ENCODE measurements at places on chromosomes 7 and 10.
A peak's percentile ranks its signal among the peaks of the same experiment; 100 is the strongest.

- DNase-seq = no peak
Observed at GRCh38 chr10:4398602-4399001, 427.4 kb upstream of the AKR1E2 start.

GRCh38 chr10:59433720-59434428, 71.5 kb upstream of the FAM13C start:
- DNase-seq = no peak

DNA sequence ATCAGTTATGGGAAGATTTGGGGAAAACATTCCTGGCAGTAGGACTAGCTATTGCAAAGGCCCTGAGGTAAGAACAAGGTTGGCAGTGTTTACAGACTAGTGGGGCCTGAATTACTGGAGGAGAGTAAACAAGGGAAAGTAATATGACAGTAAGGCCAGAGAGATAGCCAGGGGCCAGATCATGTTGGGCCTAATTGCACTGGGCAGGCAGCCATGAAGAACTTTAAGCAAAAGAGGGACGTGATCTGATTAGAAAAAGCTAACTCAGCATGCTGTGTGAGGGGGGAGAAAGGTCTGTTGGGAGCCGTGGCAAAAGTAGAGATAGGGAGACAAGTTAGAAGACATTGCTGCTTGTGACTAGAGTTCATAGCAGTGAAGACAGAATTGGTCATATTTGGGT, 9.2 kb downstream of the NUP42 start:
- no peak for DNase-seq

DNA sequence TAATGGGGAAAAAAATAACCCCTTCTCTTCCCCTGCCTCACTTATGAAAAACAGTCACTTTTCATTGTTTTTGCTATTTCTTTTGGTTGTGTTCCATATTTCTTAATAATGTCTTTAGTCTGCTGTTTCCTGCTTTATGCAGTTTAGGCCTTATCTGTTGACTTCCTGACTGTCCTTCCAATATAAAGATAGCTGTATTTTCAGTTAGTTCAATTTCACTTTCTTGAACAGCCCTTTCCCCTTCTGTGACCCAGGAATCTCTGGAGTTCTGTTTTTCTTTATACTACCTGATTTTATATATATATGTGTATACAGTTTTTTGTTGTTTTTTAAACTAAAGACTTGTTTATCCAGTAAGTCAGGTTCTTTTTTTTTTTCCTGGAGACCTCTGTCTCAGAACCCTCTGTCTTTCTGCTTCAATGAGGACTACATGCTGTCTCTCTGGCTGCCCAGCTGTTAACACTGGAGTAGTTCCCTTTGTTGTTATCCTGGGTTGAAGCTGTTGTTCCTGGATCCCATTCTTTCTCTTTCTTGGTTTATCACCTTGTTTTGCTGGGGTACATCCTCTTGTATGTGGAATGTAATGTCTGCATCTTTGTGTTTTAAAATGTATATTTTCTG, 87.2 kb downstream of the GSDME start:
- DNase-seq = no peak

GRCh38 chr10:118027397-118027796, 19.3 kb downstream of the RAB11FIP2 start:
- DNase-seq = no peak

DNA sequence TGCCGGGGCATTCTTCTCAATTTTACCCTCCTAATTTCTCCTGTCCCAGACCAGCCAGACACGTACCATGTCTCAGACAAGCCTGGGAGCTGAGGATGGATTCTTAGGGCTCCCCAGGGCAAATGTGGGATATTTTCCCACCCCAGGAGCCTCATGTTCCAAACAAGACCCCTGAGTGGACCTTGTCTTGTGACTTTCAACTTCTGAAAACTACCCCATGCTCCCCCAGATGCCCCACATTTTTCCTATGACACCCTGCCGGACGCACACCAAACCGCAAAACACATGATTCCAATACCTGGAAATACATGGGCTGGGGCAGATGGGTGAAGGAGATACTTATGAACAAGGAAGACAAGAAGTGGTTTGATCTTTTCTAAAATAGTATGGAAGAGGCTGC, 874 bp downstream of the GIMAP5 start:
- DNase-seq = no peak

DNA sequence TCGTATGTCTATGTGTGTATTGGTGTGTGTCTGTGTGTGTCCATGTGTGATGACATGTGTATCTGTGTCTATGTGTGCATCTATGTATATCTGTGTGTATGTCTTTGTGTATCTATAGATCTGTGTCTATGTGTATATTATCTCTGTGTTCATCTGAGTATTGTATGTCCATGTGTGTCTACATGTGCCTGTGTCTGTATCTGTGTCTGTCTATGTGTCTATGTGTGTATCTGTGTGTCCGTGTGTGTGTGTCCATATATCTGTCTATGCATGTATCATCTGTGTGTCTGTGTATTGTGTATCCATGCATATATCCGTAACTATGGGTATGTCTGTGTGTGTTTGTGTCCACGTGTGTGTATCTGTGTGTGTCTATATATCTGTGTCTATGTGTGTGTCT, 2.7 kb upstream of the FAM20C start:
- no peak for DNase-seq

DNA sequence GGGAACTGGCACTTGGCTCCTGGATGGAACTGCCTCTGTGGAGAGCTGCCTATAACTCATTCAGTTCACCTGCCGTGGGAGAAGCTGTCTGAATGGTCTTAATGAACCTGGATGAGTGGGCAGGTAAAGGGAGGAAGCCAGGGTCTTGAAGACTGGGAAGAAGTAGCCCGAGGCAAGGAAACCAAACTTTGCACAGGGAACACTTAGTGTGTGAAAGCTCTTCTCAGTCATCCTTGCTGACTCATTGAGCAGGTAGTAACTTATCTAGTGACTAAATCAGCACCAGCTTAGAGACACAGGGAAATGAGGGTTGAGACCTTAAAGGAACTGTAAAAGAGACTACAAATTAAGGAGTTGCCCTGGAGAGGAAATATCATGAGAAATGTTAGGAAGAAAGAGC, 9.9 kb downstream of the LRRC4 start:
- DNase-seq = peak; percentile 21

DNA sequence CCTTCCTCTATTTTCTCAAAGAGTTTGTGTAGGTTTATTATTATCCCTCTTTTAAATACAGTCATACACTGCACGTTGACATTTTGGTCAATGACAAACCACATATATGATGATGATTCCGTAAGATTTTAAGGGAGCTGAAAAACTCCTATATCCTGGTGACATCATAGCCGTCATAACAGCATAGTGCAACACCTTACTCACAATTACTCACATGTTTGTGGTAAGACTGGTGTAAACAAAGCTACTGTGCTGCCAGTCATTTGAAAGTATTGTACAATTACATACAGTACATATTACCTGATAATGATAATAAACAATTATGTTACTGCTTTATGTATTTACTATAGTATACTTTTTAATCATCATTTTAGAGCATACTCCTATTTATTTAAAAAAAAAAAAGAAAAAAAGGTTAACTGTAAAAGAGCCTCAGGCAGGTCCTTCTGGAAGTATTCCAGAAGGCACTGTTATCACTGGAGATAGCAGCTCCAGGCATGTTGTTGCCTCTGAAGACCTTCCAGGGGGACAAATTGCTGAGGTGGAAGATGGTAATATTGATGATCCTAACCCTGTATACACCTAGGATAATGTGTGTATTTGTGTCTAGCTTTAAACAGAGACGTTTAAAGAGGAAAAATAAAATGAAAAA, 123.3 kb upstream of the CDK1 start:
- DNase-seq = peak; percentile 63

DNA sequence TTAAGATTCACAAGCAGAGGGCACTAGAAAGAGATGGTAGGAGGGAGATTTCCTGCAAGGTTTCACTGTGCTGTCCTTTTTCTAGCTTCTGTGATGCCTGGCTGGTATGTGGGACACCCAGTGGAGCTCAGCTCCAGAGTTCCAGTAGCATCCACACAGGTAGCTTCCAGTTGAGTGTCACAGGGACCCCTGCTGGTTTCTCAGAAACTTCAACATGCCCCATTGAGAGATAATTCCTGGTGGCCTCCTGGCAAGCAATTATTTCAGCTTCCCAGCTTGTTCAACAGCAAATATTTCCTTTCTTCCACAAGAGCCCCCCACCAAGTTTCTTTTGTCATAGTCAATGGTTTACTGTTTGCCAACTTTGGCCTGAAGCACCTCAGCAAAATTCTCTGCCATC, 858.7 kb downstream of the REEP3 start:
- no peak for DNase-seq

GRCh38 chr7:50285269-50285668, 19.2 kb upstream of the IKZF1 start:
- no peak for DNase-seq

GRCh38 chr10:4691776-4692175, 134.2 kb upstream of the AKR1E2 start:
- peak; percentile 53 for DNase-seq

- DNase-seq = no peak
Observed at GRCh38 chr7:143495851-143496250, 18.2 kb downstream of the TAS2R41 start.

DNA sequence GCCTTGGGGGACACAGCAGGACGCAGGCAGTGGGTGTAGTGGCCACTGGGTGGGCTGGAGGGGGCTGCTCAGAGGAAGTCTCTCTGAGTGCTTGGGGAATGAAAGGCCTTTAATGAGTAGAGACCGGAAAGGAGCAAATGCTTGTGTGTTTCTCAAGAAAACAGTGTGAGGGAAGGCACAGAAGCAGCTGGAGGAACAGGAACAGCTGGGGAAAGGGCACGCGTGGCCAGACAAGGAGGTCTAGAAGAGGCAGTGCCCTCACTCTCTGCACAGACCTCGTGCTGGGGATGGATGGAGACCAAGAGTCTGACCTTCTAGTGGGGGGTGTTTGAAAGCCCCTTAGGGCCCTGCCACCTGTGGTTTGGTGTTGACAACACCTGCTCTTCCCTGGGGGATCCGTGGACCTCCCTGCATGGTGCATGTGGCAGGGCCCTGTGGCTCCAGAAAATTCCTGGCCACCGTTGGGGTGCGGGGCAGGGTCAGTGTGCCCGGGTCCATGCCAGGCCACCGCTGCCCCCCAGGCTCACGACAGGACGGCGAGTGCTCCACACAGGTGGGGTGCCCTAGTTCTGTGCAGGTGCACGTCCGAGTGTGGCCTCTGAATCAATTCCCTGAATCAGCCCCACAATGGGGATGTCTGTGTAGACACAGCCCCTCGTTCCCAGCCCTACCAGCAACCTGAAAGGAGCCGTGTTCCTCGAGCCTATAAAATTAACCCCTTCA, 25.9 kb upstream of the FAM20C start:
- DNase-seq = peak; percentile 8

DNA sequence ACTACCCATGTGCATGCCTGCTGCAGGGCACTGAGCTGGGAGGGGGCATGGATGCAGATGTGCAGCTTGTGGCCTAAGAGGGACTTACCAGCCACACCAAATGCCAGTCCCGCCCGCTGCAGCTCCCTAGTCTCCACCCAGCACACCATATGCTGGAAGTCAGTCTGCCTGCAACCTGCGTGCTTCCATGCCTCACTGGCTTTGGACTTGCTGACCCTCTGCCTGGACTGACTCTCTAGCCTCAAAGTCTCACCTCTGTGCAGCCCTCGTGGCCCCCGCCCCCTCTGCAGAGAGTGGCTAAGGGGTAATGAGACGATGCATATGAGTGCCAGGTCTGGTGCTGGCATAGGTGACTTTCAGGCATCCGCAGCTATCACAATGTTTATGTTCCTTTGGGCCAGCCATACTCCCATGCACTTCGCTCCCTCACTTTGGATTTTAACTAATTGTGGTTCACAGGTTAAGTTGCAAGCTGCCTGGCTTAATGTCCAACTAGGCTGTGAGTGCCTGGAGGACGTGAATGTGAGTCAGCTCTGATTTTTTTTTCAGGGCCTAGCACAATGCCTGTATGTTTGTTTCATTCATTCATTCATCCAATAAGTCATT, 21.7 kb downstream of the TRIM8 start:
- DNase-seq = no peak

- DNase-seq = no peak
Observed at GRCh38 chr10:129728246-129728820, 235.7 kb downstream of the EBF3 start.

GRCh38 chr7:129376778-129377700, 57.2 kb upstream of the STRIP2 start:
- peak; percentile 73 for DNase-seq

- no peak for DNase-seq
Observed at GRCh38 chr7:36264123-36264801, 111.2 kb downstream of the EEPD1 start.

GRCh38 chr7:64887756-64888508, 15.1 kb upstream of the ZNF273 start:
- DNase-seq = no peak

GRCh38 chr10:43891241-43891640, 242.6 kb upstream of the ZNF32 start:
- no peak for DNase-seq

- no peak for DNase-seq
Observed at GRCh38 chr10:130425169-130425568, 289.0 kb downstream of the GLRX3 start.

DNA sequence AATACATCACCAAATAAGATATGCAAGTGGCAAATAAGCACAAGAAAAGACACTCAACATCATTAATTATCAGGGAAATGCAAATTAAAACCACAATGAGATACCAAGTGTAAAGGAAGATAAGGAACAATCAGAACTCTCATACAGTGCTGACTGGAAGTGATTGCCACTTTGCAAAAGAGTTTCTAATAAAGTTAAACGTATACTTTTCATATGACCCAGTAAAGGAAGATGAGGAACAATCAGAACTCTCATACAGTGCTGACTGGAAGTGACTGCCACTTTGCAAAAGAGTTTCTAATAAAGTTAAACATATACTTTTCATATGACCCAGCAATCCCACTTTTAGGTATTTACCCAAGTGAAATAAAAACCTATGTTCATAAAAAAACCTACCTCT, 12.2 kb upstream of the JMJD1C start:
- no peak for DNase-seq

DNA sequence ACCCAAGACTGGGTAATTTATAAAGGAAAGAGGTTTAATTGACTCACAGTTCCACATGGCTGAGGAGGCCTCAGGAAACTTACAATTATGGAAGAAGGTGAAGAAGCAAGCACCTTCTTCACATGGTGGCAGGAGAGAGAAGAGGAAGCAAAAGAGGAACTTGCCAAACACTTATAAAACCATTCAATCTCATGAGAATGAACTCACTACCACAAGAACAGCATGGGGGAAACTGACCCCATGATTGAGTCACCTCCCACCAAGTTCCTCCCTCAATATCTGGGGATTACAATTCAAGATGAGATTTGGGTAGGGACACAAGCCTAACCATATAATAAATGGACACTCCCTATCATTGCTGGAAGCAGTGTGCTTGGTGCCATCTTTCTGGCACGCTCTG, 506.3 kb downstream of the CALN1 start:
- DNase-seq = no peak

All from HCEC 1CT (cell line).